ENCODE measurements at places on chromosomes 2 and 18.

DNA sequence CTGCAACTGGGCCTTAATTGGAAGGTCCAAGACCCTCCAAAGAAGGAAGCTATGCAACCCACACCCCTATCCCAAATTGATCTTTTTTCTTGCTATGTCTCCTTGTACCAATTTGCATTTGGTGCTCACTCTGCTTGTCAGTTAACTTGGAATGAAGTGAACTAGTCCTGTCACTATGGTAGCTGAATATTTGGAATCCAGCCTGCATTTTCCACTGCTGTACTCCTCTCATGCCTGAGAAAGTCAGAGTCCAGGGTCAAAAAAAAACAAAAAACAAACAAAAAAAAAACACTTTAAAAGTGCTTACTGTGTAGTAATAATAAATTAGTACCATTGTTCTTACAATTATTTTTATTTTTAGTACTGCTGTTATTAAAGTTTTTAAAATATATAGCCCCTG lies 462.8 kb upstream of the SLC8A1 start:
- DNase-seq: no peak

DNA sequence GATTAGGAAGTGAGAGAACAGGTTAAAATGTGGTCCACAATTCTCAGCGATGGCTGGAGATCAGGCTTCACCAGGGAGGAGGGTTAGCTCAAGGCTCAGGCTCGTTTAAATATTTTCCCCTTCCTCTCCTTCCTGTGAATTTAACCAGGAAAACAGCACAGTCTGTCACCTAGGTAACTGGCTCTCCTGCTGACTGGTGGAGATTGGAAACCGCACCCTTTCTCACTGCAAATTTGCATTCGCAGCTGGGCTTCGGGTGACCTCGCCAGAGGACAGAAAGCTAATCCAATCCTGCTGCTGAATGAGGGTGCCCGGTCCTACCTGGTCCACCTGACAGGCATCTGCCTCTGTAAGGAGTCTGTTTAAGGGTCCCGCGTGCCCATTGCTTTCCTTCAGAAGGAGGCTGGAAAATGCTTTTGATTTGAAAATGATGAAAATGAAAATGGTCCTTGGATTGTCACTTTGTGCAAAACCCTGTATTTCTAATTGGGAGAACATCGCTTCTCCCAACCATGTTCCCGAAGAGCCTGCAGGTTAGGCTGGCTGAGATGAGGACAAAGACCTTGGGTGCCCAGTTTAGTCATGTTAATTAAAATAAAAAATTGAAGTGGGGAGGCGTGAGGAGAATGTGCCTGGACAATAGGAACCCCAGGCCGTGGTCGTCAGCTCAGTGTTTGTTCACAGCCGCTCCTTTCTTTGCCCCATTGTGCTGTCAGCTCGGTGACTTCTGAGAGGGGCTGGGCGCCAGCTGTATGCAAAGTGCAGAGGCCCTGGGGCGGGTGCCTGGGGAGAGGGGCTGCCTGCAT lies 43.4 kb upstream of the MTCL1 start:
- no peak for DNase-seq

GRCh38 chr2:167582619-167583018 lies 664.8 kb downstream of the STK39 start:
- no peak for DNase-seq

- no peak for DNase-seq
Observed at GRCh38 chr2:216056739-216057138, 24.9 kb downstream of the PECR start.

GRCh38 chr18:9025091-9025838 lies 77.2 kb upstream of the NDUFV2 start:
- DNase-seq: no peak

DNA sequence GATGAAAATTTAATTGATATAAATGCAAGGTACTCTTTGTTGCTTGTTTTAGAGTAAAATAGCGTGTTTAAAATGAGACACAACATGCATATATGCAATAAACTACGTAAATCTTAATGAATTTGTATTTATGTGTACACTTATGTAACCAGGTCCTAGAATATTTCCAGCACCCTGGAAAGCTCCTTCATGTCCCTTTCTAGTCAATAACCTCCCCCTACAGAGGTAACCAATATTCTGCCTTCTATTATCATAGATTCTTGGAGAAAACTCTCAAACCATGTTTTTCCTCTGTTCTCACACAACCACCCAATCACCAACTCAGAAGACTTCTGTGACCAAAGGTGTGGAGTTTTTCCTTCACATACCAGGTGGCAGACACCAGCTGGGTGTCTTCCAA lies 79.6 kb upstream of the THUMPD2 start:
- no peak for DNase-seq

DNA sequence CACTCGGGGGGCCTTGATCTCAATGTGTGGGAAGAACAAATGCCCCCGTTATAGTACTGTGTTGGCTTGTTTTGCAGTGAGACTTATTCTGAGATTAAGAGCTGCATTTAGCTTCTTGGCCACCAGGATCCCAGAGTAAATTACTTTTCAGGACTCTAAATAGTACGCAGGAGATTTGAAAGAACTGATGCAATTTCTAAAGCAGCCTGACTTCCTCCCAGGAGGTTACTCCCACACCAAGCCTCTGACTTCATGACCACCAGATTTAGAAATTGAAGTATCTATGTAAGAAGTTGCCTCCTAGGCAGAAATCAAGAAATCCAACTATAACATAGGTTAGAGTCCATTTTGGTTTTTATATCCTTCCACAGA lies 67.0 kb downstream of the FEZ2 start:
- DNase-seq: no peak

DNA sequence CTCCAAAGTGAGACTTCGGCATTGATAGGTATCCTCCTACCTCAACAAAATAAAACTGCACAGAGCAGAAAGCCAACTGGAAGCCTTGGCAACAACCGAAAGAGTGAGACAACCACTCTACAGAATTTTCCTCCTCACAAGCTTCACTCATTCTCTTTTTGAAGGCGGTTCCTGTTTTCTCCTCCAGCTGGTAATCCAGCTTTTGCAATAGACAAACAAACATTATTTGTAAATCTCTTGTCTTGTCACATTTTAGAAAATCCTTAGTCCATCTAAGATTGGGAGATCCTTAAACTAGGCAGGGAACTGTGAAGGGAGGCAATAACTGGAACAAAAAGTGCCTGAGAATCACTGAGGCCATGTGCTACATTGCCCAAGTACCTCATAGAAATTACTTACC lies 332.4 kb downstream of the BCL11A start:
- DNase-seq: no peak

GRCh38 chr2:201135386-201135785 lies 19.4 kb downstream of the CFLAR start:
- no peak for DNase-seq

DNA sequence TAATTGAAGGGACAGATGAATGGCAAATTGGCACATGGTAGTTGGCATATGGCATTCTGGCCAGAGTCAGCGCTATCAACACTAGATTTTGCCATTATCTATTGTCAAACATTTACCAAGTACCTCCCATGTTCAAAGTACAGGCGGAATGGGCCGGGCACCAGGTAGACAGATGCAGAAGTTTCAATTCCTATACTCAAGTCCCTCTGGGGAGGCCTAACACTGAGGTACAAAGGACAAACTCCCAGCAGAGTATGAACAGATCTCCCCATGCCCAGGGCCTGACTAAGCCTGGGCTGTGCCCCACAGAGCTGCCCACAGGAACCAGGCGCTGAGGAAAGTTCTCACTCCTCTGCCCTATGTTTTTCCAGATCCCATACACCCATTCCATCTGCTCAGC lies 257.5 kb upstream of the KLHL29 start:
- no peak for DNase-seq

- DNase-seq: no peak
Observed at GRCh38 chr2:149492923-149493322, 94.7 kb downstream of the MMADHC start.

DNA sequence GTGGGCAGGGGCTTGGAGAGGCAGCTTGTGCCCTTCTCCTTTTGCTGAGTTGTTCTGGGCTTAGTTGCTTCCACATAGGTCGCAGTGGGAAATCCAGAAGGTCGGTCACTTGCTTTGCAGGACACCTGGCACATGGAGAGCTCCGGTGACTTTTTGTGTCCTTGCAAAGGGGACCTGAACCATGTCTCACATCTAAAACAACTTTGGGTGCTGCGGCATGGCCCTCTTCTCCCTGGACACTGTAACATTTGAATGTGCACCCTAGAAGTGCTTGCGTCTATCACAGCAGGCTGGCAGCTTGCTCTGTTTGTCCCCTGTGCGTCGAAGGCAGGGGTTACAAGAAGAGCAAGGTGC lies 189.9 kb upstream of the TWIST2 start:
- no peak for DNase-seq

- no peak for DNase-seq
Observed at GRCh38 chr18:9506046-9506792, 30.9 kb downstream of the RALBP1 start.

GRCh38 chr2:6143812-6144211 lies 451.6 kb downstream of the SOX11 start:
- DNase-seq: no peak

GRCh38 chr2:68475110-68475509 lies 7.7 kb downstream of the APLF start:
- no peak for DNase-seq

GRCh38 chr2:151908204-151908882 lies 80.1 kb upstream of the ARL5A start:
- no peak for DNase-seq

DNA sequence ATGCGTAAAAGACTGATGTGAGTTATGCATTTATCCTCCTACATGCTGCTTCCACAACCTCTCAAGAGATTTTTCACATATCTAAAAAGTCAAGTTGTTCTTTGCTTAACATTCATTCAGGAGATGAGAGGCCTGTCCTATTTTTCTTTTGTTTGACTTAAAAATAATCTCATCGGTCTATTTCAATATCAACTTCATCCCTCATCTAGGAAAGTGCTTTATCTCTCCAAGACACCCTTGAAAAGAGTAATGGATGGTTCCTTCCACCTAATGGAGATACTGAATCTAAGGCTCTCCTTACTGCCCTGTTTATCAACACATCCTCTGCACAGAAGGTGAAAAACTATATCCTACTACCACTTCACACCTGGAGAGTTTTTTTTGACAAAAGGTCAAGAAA lies 2.4 kb downstream of the NFE2L2 start:
- DNase-seq: no peak

DNA sequence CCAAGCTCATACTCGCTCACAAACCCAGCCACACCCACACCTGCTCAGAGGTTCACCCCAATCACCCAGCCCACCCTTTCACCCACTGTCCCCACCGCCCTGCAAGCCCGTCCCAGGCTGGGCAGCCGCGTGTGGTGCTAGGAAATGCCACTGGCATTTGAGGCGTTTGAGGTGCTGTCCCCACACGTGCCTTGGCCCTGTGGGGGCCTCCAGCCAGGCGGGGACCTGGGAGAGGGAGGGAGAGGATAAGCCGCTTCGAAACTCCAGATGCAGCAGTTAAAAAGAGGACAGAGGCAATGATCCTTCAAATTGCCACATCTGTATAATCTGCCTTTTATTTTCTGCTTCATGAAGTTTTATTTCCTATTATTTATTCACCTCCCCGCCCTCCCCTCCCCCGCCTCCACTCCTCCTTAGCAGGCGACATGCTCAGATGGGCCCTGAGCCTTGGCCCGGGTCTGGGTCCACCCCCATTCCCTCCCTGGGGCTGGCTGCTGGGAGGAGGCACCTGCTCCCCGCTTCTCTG lies 35.9 kb downstream of the PSD4 start:
- DNase-seq: no peak

- DNase-seq: no peak
Observed at GRCh38 chr2:82752396-82752795, 1706.7 kb downstream of the SUCLG1 start.

DNA sequence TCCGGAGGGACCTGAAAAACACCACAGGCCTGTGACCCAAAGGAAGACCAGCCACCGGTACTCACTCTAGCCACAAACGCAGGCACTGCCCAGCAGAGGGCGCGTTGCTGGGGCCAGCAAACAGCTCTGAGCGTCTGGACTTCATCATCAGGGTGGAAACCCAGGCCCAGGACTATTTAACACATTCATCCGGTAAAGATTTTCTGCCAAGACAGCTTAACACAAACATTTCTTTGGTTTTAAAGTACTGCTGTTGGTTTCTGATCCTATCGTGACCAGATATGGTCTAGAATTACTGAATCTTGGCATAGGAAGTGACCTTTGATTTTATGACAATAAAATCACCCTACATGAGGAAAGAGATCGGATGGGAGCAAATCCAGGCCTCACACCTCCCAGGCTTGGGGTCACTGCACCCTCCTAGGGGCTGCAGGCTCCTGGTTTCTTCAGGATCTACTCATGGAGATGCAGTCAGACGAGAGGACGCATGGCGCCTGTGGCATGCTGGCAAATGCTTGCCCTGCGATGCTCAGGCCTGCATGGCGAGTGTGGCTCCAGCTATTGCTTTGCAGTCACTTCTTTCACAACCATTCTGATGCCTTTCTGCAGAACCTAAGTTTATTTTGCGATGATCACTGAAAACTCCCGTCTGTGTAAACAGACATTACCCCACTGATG lies 130.4 kb downstream of the COL4A4 start:
- DNase-seq: no peak

- no peak for DNase-seq
Observed at GRCh38 chr18:75262511-75262910, 51.9 kb downstream of the TSHZ1 start.

- DNase-seq: no peak
Observed at GRCh38 chr2:29562319-29562718, 359.1 kb downstream of the ALK start.

DNA sequence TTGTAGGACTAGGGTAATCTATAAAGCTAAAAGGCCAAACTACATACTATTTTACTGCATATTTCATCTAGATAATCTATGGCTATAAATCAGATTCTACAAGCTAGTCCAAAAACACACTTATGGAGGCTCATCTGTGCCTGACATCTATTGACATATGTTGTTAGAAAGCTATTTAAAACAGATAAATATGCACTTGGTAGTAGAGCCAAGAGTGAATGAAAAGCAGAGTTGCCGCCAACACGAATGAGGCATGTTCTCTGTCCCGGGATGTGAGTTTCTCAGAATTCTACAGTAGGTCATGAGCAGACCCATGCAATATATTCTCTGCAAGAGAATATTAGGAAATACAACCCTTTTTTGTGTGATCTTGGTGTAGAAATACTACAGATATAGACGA lies 66.7 kb upstream of the LPIN2 start:
- DNase-seq: no peak

DNA sequence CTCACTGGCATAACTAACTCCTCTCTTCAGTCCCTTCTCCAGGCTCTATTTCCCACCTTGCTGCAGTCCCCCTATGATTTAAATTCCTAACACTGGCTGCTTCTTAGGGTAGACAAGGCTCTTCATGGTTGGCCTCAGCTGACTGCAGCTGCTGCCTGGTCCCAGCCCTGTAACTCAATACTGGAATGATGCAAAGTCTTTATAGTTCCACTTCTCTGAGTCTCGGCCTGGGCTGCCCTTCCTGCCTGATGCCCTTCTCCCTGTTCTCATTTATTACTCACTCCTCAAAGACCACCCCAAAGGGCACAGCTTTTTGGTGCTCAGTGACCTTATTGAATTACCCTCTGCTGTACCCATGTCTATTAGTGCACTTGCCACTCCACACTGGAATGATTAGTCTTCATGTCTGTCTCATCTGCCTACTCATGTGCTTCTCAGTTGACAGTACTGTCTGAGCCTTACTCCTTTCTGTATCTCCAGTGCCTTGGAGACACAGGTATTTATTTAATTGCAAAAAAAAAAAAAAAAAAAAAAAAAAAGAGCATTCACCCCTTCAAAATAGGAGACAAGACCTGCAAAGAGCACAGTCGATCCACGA lies 199.4 kb upstream of the REV1 start:
- DNase-seq: no peak
